Caco-2 (cell line): ENCODE measurements at places on chromosomes 2 and 18. TPM values are rescaled to one million over a fixed set of nuclear protein-coding genes. Genes with fewer than 3 reads are reported as not detected.

DNA sequence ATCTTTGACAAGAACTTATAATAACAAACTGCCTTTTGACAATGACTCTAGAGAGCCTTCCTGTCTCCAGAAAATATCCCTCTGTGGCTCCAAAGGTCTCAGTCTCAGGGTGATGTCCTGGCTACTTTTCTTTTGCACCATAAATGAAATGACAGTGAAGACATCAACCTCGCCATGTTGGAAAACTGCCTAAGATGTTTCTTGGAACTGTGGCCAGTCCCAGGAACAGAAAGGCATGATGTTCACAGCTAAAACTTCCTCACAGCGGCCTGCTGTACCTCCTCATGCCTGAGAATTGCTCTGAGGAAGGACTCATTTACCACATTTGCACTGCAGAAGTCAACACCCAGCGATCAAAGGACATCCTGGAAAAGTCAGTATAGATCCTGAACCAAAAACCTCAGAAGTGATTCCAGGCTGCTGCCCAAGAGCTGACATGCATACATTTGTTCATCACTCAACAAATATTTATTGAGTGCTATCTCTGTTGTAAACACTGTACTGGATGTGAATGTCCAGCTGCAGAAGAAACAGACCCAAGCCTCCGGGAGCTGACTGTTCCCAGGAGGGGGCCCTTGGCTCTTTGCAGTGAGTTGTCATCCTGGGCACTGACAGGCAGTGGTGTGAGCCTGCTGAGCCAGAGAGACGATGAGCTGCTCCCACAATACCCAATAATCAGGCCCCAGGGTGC lies 64.3 kb upstream of the ACSL3 start:
- no peak overlapping the region; the same call in 1 of the 2 replicates for H3K4me3 ChIP-seq
- peaks cover 64% of the 10 kb centered on the region for H3K4me1 ChIP-seq
- no peaks in the 10 kb centered on the region for H3K27me3 ChIP-seq
- H3K36me3 ChIP-seq: no peaks in the 10 kb centered on the region

GRCh38 chr2:191158747-191159146 lies 8.0 kb upstream of the STAT4 start:
- no peak overlapping the region for H3K4me3 ChIP-seq
- no peak for DNase-seq
- H3K4me1 ChIP-seq: no peaks in the 10 kb centered on the region
- H3K36me3 ChIP-seq: no peaks in the 10 kb centered on the region

- H3K36me3 ChIP-seq: no peaks in the 10 kb centered on the region
- no peaks in the 10 kb centered on the region for H3K4me1 ChIP-seq
- H3K4me3 ChIP-seq: no peak overlapping the region
- H3K27me3 ChIP-seq: no peaks in the 10 kb centered on the region
- DNase-seq: no peak
- no peak overlapping the region for H3K27ac ChIP-seq
Measured at GRCh38 chr2:54054271-54054670, 61.1 kb upstream of the ACYP2 start.

GRCh38 chr2:56739413-56739812 lies 555.6 kb downstream of the CCDC85A start:
- H3K27ac ChIP-seq: no peak overlapping the region
- H3K4me3 ChIP-seq: no peak overlapping the region
- DNase-seq: no peak
- H3K27me3 ChIP-seq: no peaks in the 10 kb centered on the region
- H3K36me3 ChIP-seq: no peaks in the 10 kb centered on the region
- no peaks in the 10 kb centered on the region for H3K4me1 ChIP-seq

GRCh38 chr2:113136828-113137775 lies 9.7 kb downstream of the IL1RN start:
- peak; percentile 65 for DNase-seq
- H3K4me1 ChIP-seq: peaks cover 12% of the 10 kb centered on the region
- no peaks in the 10 kb centered on the region for H3K36me3 ChIP-seq
- H3K27me3 ChIP-seq: no peaks in the 10 kb centered on the region
- no peak overlapping the region for H3K4me3 ChIP-seq

GRCh38 chr2:3604991-3605961 lies 10.4 kb downstream of the COLEC11 start:
- no peak for DNase-seq
- no peak overlapping the region for H3K4me3 ChIP-seq
- H3K36me3 ChIP-seq: no peaks in the 10 kb centered on the region
- no peaks in the 10 kb centered on the region for H3K27me3 ChIP-seq

GRCh38 chr18:29823671-29824070 lies 1218.9 kb downstream of the DSC3 start:
- no peak for DNase-seq
- no peaks in the 10 kb centered on the region for H3K27me3 ChIP-seq
- H3K27ac ChIP-seq: no peak overlapping the region
- no peak overlapping the region for H3K4me3 ChIP-seq
- H3K36me3 ChIP-seq: no peaks in the 10 kb centered on the region

DNA sequence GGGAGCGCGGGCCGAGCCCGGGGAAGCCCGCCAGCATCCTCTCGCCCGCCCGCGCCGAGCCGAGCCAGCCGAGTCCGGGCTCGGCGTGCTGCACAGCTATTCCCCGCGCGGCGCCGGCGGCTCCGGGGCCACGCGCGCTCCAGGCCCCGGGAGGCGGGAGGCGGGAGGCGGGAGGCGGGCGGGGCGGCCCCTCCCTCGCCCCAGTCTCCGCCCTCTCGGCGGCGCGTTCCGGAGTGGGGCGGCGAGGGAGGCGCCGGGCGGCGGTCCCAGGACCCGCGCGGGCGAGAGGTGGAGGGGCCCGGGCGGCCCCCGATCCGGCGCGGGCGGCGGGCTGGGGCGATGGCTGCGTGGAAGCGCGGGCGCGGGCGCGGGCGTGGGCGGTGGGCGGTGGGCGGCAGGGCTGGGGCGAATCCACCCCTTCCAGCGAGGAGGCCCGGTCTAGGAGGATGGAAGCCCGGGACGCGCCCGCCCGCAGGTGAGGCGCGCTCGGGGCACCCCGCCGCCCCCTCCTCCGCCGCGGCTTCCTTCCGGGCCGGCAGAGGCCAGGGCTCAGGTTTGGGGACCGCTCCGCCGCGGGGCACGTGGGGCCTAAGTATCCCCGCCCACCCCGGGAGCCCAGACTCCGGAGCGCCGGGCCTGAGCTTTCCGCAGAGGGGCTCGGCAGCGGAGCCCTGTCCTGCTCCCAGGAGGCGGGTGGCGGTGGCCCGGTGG lies at the start of gene ADCY3:
ADCY3 (minus strand) TSS at position 140 of the 711 bp plus-strand sequence. CDS start 1,250 bp downstream, outside the sequence.
- peak within 1 kb of the TSS; percentile 66 for H3K4me3 ChIP-seq
- no peak within 1 kb of the TSS for H3K27ac ChIP-seq
- H3K36me3 ChIP-seq: no peaks in the 10 kb centered on the region; the same call in 1 of the 2 replicates

- H3K27ac ChIP-seq: no peak overlapping the region
- H3K36me3 ChIP-seq: no peaks in the 10 kb centered on the region
- H3K27me3 ChIP-seq: no peaks in the 10 kb centered on the region
- H3K4me3 ChIP-seq: no peak overlapping the region
- H3K4me1 ChIP-seq: no peaks in the 10 kb centered on the region
Measured at GRCh38 chr18:76604935-76605240, 109.8 kb upstream of the ZNF516 start.

IL36G gene
- not detected in 2 replicates for total RNA-seq

CIB4 gene
- total RNA-seq: not detected in 2 replicates

DNA sequence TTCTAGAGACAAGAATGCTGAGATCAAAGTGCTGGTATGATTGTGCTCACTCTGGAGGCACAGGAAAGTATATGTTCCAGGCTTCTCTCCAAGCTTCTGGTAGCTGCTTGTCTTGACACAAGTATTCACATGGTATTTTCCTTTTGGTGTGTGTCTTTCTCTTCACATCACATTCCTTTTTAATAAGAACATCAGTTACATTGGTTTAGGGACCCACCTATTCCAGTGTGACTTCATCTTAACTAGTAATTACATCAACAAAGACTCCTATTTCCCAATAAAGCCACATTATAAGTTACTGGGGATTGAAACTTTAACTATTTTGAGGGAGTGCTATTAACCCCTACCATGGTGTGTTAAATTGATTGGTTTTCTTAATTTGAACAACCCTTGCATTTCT lies 119.1 kb downstream of the FSIP2 start:
- no peaks in the 10 kb centered on the region for H3K36me3 ChIP-seq
- peaks cover 7% of the 10 kb centered on the region for H3K4me1 ChIP-seq
- H3K27me3 ChIP-seq: no peaks in the 10 kb centered on the region
- no peak overlapping the region for H3K4me3 ChIP-seq
- H3K27ac ChIP-seq: no peak overlapping the region

DNA sequence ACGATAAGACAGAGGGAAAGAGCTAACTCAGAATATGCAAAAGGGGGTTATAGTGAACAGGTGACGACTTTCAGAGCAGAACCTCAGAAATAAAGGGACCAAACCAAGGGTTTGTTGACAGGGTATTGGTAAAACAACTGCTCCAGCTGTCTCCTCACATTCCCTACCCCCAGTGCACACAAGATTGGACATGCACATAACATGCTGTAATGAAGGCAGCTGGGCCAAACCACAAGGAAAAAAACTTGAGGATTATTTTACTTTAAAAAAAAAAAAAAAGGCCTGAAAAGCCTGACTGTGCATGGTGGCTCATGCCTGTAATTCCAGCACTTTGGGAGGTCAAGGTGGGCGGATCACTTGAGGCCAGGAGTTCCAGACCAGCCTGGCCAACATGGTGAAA lies 3.5 kb downstream of the RBM43 start:
- 0 out of 2 replicates have a peak, but pooled peaks cover 5% of the 10 kb centered on the region for H3K4me1 ChIP-seq
- no peaks in the 10 kb centered on the region for H3K27me3 ChIP-seq
- no peak overlapping the region for H3K27ac ChIP-seq
- no peaks in the 10 kb centered on the region for H3K36me3 ChIP-seq
- no peak for DNase-seq
- H3K4me3 ChIP-seq: no peak overlapping the region

FBXO48 gene
- total RNA-seq: 1.1 and 1.2 TPM in 2 replicates

RESP18 gene
- not detected in 2 replicates for total RNA-seq

RSAD2 gene
- 0.18 TPM in 1 of 2 replicates, not detected in the other for total RNA-seq

GRCh38 chr2:46336283-46336959 lies 39.2 kb downstream of the EPAS1 start:
- peaks cover 46% of the 10 kb centered on the region for H3K4me1 ChIP-seq
- no peaks in the 10 kb centered on the region for H3K36me3 ChIP-seq
- DNase-seq: no peak
- peak overlapping the region; percentile 77 for H3K27ac ChIP-seq
- no peaks in the 10 kb centered on the region for H3K27me3 ChIP-seq

- no peak overlapping the region for H3K27ac ChIP-seq
- no peaks in the 10 kb centered on the region for H3K27me3 ChIP-seq
- H3K4me3 ChIP-seq: no peak overlapping the region
- H3K36me3 ChIP-seq: no peaks in the 10 kb centered on the region
- no peak for DNase-seq
Measured at GRCh38 chr2:47737191-47737975, 45.6 kb upstream of the MSH6 start.

IL36A gene
- total RNA-seq: not detected in 2 replicates

DNA sequence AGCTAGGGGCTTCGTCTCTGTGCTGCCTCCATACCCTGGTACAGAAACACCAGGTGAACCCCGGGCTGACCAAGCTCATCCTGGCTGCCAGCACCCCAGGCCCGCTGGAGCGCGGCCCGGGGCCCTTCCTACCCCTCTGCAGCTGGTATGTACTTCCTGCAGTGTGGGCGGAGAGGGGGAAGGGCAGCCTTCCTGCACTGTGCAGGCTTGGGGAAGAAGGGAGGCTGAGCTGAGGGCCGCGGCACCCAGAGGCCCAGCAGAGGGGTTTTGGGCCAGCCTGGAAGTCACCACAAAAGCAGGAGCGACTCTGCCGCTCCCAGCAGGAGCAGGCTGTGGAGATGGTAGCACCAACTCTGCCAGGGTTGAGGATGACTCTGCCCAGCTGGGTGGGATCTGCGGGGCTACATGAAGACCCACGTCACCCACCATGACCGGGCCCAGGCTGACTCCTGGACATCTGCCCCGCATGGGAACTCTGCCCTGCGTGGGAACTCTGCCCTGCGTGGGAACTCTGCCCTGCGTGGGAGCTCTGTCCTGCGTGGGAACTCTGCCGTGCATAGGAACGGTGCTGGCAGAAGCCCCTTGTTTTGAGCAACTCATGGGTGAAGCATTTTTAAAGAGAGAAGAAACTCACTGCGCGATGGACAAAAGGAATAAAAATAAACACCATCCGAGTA lies 273.3 kb downstream of the NDUFA10 start:
- no peak for DNase-seq
- H3K36me3 ChIP-seq: no peaks in the 10 kb centered on the region

RANBP2 gene
- 78.7 and 81.8 TPM in 2 replicates for total RNA-seq

RAD51AP2 gene
- total RNA-seq: not detected in 2 replicates

DNA sequence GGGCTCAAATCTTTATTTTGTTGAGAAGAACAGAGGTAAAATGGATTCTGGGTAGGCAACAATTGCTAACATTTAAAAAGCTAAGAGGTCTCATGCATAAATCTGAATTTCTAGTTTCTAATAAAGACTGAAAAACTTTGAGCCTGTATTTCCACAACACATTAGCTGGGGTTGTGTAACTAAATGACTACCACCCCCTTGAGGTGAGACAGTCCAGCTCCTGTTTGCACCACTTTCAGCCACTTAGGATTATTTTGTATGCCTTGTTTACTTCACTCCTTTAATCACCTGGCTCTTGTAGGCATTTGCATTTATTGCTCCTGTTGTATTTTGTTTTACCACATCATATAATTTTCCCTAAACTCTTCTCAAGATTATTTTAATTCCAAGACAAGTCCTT lies 376.6 kb downstream of the PTH2R start:
- H3K4me1 ChIP-seq: no peaks in the 10 kb centered on the region
- DNase-seq: no peak
- H3K27me3 ChIP-seq: no peaks in the 10 kb centered on the region
- H3K27ac ChIP-seq: no peak overlapping the region

DNA sequence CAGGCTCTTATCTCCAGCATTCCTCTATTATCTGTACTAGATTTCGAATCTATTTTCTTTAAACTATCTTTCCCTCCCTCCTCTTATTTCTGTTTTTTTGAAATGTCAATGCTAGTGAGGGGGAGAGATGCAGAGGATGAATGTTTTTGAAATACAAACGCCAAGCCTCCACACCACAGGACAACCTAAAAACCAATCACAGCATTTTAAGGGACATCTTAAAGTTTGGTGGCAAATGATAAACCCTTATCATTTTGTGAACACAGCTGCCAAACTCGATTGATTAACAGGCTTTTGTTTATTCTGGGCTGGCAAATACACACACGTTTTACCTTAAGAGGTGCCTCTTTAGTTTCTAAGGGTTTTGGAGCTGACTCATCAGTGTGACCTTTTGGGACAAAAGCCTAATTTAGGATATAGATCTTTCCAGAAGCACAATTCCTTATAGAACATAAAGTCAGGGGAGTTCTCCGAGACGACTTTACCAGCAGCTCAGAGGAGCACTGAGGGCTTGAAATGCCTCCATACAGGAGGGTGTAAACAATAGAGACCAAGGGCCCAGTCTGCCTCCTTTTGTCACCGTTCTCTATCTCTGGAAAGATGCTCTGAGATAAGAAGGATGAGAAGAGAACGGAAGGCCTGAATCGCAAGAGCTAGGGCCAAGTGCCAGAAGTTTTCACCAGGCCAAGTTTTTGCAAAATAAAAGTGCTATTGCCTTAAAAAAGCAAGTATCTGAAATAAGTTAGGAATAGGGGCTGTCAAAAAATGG lies 4.2 kb upstream of the MEIS1 start:
- H3K4me1 ChIP-seq: peaks cover 25% of the 10 kb centered on the region
- no peaks in the 10 kb centered on the region for H3K27me3 ChIP-seq
- no peaks in the 10 kb centered on the region for H3K36me3 ChIP-seq
- DNase-seq: no peak
- H3K4me3 ChIP-seq: no peak overlapping the region
